ENCODE measurements at places on chromosomes 2 and 18.

GRCh38 chr18:58225101-58225500 is 181.1 kb downstream of the NEDD4L start:
- DNase-seq: no peak

- no peak for DNase-seq
These were observed 40.0 kb upstream of the MCM6 start for GRCh38 chr2:135916207-135916606.

GRCh38 chr2:32905270-32905669 is 41.5 kb upstream of the LTBP1 start:
- DNase-seq: no peak

- no peak for DNase-seq
These were observed 552.3 kb downstream of the KCNJ3 start for GRCh38 chr2:155250800-155251199.

DNA sequence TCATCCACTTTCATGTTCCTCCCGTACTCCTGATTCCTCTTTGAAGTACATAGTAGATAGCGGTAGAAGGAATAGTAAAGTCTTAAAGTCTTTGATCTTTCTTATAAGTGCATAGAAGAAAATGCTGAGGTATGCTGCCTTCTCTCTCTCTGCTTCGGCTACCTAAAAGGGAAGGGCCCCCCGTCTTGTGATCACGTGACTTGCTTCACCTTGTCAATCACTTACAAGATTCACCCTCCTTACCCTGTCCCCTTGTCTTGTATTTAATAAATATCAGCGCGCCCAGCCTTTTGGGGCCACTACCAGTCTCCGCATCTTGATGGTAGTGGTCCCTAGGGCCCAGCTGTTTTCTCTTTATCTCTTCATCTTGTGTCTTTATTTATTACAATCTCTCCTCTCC is 932.2 kb upstream of the FANCL start:
- DNase-seq: no peak

GRCh38 chr2:210169516-210170195 is 1.6 kb downstream of the KANSL1L start:
- no peak for DNase-seq

GRCh38 chr2:36197181-36197971 is 158.2 kb upstream of the CRIM1 start:
- no peak for DNase-seq

DNA sequence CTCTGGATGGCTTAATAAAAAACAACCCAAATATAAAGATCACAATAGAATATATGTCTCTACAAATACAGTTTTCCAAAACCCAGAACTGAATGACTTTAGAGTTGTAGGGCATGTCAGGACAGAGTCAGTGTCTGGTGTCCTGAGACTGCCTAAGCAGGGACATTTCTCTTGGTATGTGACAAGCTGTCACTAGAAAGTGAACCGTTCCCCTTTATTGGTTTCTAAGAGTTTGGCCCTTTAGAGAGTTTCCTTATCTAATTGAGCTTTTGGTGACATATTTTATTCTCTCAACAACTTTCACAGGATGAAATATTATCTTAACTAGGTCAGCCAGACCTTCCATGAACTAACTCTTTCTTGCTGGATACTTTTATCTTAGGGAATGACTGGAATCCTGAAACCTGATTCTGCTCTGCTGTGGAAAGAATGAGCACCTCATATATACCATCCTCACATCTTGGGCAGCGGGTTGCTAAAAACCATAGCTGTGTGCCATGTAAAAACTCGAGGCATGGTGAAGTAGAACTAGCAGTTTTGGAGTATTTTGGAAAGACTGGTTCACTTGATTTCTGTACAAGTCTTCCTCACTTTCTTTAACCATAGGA is 54.8 kb downstream of the CAVIN2 start:
- no peak for DNase-seq

- no peak for DNase-seq
These were observed 622 bp downstream of the LRP2 start for GRCh38 chr2:169361706-169362117.

GRCh38 chr18:9022397-9023155 is 79.9 kb upstream of the NDUFV2 start:
- DNase-seq: no peak

- no peak for DNase-seq
These were observed 185.6 kb upstream of the SALL3 start for GRCh38 chr18:78794071-78794430.

DNA sequence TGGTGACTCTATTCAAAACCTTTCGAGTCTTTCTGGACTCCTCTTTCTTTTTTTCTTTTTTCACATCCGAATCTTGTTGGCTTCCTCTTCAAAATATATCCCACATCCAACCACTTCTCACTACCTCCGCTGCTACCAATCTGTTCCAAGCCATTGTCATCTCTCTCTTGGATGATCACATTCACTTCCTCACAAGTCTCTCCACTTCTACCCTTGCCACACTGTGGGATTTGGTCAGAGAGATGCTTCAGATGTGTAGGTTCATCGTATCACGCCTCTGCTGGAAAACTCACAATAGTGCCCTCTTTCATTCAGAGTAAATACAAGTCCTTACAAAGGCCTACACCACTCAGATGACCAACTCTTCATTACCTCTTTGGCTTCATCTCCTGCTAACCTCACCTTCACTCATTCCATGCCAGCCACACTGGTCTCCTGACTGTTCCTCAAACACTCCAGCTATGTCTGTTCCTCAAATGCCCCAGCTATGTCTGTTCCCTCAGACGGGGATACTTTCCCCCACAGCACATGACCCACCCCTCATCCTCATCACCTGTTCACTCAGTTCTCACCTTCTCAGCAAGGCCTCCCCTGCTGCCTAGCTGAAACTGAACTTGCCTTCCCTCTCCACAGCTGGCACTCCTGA is 67.2 kb upstream of the PELI1 start:
- DNase-seq: no peak

DNA sequence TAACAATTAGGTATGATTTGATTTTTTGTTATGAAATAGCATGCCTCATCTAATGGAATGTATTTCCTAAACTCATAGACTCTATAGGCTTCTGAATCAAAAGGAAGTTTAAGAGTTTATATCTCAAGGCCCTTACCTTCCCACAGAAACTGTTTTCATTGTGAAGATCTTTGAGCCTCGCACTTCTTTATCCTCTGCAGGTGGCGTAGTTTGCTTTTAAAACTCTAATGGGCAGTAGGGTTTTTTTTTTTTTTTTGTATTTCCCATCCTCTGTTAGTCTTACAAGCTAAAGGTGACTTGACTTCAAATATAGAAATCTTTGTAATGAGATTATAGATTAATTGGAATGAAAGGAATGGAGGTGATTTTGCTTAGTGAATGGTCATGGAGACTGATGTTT is 28.3 kb downstream of the DYNC2LI1 start:
- DNase-seq: no peak

- DNase-seq: no peak
These were observed 1330.6 kb downstream of the DSC3 start for GRCh38 chr18:29711932-29712331.

DNA sequence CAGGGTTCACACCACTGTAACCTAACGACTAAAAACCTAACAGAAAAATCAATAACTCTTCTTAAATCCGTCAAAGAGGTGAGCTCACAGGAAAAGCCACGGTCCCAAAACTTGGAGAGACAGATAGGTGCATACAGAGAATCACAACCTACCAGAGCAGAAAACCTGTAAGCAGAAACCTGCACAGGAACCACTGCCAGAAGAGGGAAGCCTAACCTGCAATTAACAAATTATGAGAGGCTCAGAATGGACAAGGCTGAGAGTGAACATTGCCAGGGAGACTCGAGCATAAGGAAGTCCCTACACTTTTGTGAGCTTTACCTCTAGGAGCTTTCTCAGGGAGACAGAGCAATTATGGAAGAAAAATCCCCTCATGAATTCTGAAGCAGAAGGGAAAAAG is 156.2 kb upstream of the NETO1 start:
- DNase-seq: no peak

DNA sequence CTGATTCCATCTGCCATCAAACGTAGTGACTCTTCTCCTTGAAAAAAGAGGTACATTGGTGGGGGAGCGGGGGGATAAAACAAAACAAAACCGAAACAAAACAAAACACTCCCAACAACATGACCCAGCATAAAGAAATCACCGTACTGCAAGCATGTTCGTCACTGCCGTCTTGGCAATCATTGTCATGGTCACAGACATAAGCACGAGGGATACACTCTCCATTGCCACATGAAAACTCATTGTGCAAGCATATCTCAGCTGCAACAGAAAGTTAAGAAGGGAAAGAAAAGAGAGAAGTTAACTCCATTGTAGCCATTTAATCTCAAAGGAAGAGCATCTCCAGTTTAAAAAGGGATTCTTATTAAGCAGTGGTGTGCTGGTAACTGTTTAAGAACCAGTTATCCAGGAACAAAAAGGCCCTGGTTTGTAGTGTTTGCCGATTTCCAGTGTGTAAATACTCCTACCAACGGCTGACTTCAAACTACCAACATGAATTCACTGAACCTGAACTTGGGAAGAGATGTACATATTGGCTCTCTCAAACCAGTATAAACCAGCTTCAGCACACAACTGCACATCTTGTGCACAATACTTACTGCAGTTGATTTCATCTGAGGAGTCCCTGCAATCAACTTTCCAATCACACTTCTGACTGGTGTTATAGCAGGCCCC is 68.2 kb downstream of the LRP2 start:
- DNase-seq: no peak

- no peak for DNase-seq
These were observed 5.1 kb upstream of the RAMP1 start for GRCh38 chr2:237854295-237854694.

DNA sequence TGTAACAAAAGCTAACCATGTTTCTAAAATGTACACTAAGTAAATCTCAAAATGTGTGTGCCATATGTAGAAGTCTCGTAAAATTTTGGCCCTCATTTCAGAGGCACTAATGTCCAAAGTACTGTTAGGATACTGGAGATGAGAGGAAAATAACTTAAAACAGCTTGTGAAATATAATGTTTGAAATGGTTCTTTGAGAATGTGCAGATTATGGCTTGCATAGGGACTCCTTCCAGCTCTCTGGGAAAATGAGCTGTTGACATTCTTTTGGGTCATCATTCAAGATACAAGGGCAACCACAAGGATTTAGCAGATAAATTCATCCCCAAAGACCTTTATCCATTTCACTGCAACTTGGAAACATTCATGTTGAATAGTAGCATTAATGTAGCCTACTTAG is 38.1 kb upstream of the OTX1 start:
- no peak for DNase-seq

DNA sequence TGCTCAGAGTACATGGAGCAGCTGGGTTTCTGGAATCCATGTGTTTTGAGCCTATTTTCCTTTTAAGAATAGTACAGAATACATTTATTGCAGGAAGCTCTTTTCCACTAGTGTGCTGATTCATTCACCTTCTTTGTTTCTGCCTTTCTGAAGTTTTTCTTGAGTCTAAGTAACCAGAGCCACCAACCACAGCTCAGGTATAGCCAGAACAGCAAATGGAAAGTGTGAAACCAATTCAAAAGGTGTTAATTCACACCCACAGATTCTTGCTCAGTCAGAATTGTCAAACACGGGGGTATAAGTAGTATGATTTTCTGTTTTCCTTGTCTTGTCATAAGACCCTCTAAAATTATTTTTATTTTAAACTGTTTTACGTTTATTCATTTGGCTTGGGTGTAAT is 75.9 kb upstream of the DYNAP start:
- DNase-seq: no peak

GRCh38 chr2:239466755-239467271 is 66.0 kb upstream of the HDAC4 start:
- no peak for DNase-seq

DNA sequence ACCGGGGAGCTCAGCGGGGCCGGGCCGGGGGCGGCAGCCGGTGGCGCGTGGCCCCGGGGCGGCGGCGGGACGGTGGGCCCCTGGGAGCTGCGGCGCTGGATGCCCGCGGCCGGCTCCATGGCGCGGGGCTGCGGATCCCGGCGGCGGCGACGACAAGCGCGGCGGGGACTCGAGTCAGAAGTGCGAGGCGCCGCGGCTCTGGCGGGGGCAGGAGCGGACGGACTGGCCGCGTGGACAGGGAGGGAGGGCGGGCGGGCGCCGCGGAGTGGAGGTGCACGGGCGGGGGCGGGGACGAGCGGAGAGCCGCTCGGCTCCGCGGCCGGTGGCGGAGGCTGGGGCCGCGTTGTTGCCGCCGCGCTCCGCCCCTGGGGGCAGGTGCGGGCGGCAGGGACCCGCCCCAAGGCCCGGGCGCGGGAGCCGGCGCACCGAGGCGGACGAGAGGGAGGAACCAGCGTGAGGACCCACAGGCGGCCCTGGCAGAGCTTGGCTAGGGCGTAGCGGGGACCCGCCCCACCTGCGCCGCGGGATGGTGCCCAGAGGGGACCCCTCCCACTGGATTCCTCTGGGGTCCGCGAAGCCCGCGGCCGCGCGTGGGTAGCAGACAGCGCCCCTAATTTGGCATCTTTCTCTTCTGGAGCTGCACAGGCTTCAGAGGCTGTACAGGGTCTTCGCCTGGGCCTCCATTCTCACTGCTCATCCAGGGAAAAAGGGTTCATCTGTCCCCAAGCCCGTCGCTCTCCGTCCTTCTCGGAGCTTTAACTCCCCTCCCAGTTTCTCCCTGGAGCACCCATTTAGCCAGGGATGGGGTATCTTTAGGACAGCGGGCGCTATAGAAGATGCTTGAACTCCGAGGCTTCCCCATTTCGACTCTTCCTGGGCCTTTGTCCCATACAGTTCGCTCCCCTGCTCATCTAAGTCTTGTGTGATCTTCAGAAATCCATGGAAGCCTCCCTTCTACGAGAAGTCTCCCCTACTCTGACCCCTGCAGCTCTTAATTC is at the start of gene TMEM163:
TSS of gene TMEM163 (minus strand) at position 184 of the 998 bp plus-strand sequence.
- DNase-seq: no peak

DNA sequence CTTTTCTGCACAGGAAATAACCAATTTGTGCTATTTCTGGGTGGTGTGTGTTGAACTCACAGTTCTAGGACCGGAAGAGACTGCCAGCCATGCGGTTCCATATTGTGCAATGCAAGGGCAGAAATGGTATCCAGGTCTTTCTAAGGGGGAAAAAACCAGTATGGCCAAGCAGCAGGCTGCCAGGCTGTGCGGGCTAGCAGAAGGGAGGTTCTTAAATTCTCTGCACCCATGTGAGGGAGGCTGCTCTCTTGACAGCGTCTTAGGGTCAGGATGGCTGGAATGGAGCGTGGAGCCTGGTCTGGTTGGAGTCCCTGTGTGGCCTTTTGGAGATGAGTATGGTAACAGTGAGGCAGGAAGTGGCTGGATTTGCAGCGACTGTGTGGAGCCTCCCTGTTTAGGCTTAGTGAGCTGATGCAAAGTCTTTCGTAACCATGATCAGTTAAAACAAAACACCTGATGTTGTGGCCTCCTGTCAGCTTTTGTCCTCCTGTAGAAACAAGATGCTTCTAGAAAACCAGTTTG is 52.6 kb downstream of the NCK2 start:
- no peak for DNase-seq

GRCh38 chr2:16161768-16162490 is 221.6 kb downstream of the MYCN start:
- no peak for DNase-seq

DNA sequence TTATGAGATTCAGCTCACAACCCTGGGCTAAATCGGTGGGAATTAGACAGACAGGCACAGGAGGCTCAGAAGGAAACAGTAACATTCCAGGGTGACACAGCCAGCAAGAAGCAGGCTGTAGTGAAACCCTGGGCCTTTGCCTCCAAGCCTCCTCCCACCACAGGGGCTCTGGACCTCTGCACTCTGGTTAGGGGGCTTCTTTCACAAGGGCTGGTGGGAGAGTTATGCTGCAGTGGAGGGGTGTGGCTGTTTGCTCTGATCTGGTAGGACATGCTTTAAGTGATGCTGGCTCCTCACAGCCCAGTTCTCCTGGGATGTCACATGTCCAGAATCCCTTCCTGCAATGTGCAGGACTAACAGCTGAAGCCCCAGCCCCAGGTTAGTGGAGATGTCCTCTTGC is 109.9 kb downstream of the TGFA start:
- DNase-seq: no peak
